Stimulated activated CD4-positive, alpha-beta T cell treated with anti-CD3 and anti-CD28 coated beads, TNF-alpha, amount 100 ng/mL, for 48 hours (primary cell): ENCODE measurements at places on chromosomes 4 and X.

DNA sequence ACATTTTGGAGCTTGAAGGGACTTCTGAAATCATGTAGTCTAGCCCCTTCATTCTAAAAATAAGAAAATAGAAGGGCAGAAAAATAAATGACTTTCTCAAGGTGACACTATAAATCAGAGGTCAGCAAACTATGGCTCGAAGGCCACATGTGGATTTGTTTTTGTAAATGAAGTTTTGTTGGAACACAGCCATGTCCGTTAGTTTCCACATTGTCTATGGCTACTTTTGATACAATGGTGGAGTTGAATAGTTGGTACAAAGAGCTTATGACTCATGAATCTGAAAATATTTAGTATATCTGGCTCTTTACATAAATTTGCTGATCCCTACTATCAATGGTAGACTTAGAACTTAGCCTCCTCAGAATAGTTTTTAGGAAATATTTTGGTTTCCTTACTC lies 302.4 kb upstream of the PRPS2 start:
- DNase-seq: no peak

DNA sequence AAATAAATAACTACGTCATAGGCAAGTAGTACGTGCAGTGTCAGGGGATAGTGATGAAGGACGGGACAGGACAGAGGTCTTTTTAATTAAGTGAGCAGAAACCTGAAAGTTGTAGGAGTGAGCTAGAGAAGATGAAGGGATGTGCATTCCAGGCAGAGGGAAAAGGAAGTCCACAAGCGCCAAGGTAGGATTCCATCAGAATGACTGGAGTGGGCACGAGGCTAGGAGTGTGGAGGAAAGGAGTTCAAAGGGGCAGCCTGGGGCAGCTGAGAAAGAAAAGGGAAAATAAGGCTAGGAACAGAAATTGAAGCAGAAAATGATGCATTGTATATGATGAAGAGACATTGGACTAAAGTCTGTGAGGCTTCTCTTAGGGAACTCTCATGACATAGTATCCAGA lies 192.2 kb upstream of the TLL1 start:
- no peak for DNase-seq

- DNase-seq: no peak
Measured at GRCh38 chr4:186416451-186417060, 138.8 kb downstream of the MTNR1A start.

- DNase-seq: no peak
Measured at GRCh38 chrX:103201041-103201440, 13.9 kb upstream of the BEX4 start.

DNA sequence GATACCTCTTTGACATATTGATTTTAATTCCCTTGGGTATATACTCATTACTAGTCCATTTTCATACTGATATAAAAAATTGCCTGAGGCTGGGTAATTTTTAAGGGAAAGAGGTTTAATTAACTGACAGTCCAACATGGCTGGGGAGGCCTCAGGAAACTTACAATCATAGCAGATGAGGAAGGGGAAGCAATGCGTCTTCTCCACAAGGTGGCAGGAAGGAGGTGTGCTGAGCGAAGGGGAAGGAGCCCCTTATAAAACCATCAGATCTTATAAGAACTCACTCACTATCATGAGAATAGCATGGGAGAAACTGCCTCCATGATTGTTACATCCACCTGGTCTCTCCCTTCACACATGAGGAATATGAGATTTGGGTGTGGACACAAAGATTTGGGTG lies 42.4 kb downstream of the MSX1 start:
- no peak for DNase-seq

- DNase-seq: no peak
Measured at GRCh38 chr4:142776026-142776425, 70.1 kb downstream of the INPP4B start.

DNA sequence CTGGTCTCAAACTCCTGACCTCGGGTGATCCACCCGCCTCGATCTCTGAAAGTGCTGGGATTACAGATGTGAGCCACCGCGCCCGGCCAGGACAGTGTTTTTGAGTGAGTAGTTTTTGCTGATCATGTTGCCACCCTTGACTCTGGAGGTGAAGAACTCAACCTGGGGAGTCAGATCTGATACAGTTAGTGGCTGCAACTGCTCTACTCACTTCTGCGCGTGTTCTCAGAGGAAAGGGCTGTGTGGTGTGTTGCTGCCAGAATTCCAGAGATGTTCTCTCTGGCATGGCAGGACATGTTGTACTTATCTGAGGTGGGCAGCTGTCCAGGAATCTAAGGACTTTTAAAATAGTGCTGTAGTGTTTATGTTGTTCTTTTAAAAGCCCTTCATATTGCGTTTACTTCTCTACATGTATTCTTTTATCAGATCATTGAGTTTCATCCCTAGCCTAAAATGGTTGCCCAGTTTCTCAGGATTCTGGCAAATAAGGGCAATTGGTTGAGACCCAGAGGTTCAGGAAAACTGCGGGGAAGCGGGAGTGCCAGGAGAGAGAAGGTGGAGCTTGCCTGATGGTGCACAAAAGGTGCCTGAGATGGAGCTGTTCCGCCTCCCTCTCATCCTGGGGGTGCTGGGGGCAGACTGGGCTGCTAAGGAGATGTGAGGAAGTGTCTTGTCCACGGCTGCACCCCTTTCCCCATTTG lies 97.7 kb downstream of the ARHGAP10 start:
- DNase-seq: no peak

DNA sequence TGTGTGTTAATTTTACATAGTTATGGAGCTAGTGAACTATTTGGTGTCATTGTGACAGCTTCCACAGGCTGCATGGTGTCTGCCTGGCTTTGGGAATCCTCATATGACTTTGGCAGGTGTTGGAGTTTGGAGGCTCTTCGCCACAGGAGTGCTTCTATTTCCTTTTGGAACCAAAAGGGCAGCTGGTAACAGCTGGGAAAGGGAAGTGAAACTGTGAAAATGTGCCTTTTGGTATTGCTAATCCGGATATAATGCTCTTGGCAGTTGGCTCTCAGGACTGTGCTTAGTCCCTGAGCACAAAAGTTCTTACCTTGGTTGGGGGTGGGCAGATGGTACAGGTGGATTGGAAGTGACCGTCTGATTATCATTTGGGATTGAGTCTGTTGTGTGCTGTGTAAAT lies 18.1 kb downstream of the OFD1 start:
- no peak for DNase-seq
